GM12892 (cell line): ENCODE measurements at places on chromosomes 3 and 15.

- DNase-seq = no peak
Observed at GRCh38 chr3:42900226-42901072, 5.5 kb upstream of the ZNF662 start.

DNA sequence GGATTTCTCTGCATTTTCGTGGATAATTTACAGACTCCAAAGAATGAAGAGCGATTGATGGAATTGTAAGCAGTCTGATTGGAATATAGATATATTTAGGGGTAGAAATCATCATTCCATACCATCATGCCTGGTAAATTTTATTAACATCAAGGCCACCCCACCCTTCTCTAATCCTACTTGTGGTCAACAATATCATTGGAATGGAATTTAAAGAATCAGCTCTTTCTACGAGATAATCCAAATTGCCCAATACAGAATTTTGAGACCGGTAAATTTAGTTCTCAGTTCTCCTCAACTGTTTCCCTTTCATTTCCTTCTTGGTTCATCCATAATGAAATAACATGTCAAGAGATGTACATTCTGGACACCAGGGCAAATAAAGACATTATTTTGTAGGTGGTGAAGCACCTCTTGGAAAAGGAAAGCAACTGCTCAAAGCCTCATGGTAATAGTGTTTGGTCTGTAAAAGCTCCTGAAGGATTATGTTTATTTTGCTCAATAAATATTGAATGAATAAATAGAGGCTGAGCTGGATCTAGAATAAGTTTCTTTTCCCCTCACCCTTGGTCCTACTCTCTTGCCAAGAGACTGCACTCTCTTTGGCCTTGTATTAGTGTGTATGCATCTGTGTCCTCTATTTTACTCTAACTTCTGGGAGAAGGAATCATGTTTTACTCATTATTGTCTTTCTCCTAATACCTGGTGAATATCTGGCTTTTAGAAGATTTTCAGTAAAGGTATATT, 133.7 kb upstream of the BCL6 start:
- no peak for DNase-seq

GRCh38 chr3:127209155-127209839, 16.4 kb downstream of the PRR23E start:
- DNase-seq = no peak

DNA sequence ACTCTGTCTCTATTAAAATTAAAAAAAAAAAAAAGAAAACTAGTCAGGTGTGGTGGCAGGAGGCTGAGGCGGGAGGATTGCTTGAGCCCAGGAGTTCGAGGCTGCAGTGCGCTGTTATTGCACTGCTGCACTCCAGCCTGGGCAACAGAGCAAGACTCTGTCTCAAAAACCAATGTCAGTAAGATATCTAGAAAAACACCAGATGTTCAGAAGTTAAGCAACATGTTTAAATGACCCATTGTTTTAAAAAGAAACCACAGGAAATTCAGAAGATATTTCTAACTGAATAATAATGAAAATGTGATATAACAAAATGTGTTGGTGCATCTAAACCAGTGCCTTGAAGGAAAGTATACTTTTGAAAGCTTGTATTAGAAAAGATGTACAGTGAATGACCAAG, 203.4 kb upstream of the CGNL1 start:
- no peak for DNase-seq

- no peak for DNase-seq
Observed at GRCh38 chr15:74571191-74571590, 30.2 kb downstream of the ARID3B start.

DNA sequence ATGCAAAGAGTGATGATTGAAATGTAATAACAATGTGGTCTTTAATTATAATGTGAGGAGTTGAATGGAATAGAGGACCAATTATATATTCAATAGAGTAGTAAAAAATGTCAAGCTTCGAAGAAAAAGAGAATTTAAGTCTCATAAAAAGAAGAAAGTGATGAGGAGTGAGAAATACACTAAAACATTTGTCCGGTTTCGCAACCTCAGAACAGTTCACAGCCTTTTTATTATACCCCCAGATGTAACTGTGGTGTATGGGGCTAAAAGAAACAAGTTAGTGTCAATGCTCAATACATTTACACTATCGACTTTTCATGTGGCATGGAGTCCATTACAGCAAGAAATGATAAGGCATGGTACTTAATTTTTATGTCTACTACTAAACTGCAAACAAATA, 386.5 kb upstream of the ATP11B start:
- DNase-seq = no peak

DNA sequence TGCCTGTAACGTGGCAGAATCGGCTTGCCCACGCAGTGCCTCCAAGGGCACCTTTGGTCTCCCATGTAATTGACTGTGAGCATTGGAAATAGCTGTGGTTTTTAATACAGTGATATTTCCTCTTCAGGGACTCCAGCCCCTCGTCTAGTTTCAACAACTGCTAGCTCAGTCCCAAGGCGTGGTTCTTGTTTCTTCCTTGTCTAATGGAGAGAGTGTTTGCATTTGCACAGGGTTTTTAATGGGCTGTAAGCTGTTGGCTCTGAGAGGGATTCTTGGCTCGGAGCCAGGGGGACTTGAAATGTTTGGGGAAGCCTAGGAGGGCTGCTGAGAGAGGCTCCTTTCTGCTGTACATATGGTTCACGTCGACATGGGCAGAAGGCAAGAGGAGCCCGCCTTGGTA, 86.2 kb downstream of the THSD4 start:
- DNase-seq = no peak

DNA sequence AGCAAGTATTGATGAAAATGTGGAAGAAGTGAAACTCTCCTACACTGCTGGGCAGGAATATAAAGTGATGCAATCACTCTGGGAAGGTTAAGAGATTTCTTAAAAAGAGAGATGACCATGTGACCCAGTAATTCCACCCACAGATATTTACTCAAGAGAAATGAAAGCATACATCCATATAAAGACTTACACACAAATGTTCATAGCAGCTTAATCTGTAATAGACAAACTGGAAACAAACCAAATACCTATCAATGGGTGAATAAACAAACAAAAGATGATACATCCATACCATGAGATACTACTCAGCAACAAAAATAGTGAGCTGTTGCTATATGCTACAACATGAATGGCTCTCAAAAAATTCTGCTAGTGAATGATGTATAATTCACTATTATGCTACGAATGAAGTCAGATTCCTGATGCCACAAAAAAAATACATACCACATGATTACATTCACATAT, 463.3 kb downstream of the MAGI1 start:
- DNase-seq = no peak

DNA sequence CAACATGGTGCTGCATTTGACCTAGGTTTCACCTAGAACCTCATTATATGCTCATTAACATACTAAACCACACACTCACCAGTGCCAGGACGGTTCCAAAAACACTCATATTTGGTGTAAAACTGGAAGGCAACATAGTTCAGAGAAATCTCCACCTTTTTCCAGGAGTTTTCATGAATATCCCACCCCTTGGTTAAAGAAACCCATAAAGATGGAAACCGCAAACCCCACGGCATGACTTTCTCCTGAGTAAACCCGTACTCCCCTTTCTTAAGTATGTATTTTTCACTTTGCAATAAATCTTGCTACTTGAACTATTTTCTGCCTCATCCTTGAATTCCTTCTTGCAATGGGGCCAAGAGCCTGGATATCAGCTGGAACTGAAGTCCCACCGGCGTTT, 379.3 kb downstream of the MAGI1 start:
- no peak for DNase-seq

GRCh38 chr3:109864452-109864851, 527.1 kb upstream of the DPPA4 start:
- no peak for DNase-seq

DNA sequence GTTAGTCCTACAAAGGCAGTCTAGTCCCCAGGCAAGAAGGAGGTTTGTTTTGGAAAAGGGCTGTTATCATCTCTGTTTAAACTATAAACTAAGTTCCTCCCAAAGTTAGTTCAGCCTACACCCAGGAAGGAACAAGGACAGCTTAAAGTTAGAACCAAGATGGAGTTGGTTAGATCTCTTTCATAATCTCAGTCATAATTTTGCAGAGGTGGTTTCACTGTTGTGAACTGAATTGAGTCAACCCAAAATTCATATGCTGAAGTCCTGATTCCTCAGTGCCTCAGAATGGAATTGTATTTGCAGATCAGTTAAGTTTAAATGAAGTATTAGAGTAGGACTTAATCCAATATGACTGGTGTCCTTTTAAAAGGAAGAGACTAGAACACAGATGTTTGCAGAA, 101.0 kb upstream of the C3orf80 start:
- DNase-seq = no peak

GRCh38 chr15:91289324-91289723, 189.3 kb downstream of the SV2B start:
- no peak for DNase-seq

- no peak for DNase-seq
Observed at GRCh38 chr3:108495717-108496116, 14.7 kb downstream of the MYH15 start.

GRCh38 chr15:63611177-63611576, 14.0 kb downstream of the FBXL22 start:
- DNase-seq = no peak

GRCh38 chr15:76577879-76578512, 241.4 kb downstream of the ISL2 start:
- DNase-seq = no peak

DNA sequence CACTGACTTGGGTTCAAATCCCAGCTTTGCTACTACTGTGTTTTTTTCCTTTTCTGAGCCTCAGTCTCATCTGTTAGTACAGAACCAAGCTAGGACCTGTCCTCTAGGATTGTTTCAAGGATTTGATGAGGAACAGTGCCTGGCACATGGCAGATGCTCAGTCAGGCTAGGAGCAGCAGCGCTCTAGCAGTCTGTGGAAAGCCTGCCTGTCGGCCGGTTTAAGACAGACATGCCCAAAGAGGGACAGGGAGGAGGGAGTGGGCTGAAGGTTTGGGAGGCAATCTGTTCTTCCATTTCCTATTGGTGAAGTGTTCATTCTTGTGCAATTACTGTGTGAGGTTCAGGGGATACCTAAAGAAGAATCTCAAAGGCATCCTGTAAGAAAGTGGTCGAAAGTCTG, 35.1 kb upstream of the RGMA start:
- DNase-seq = no peak
